ENCODE measurements at places on chromosomes 1 and 21. TPM values are rescaled to one million over a fixed set of nuclear protein-coding genes. Genes with fewer than 3 reads are reported as not detected.

The CLCNKB gene
- not detected for total RNA-seq

The GBP6 gene
- total RNA-seq, result not detected

The FAM72B gene
- 4.0 TPM for total RNA-seq

The ESRRG gene
- total RNA-seq, result not detected

The SLFNL1 gene
- 0.46 TPM for total RNA-seq

The UBE2J2 gene
- 52.3 TPM for total RNA-seq

The TMEM54 gene
- total RNA-seq, result 29.6 TPM

The HLCS gene
- total RNA-seq, result 11.4 TPM

The ST6GALNAC5 gene
- 1.5 TPM for total RNA-seq

The SPRR1A gene
- total RNA-seq, result not detected

The C1QTNF12 gene
- 0.32 TPM for total RNA-seq

The SIM2 gene
- 0.32 TPM for total RNA-seq

The PPFIA4 gene
- total RNA-seq, result 0.32 TPM

The ZNF670 gene
- total RNA-seq, result 7.5 TPM

The GNL2 gene
- total RNA-seq, result 81.5 TPM
